Liver (tissue), 10 donors: ENCODE measurements at places on chromosomes 2 and 18. TPM values are rescaled to one million over a fixed set of nuclear protein-coding genes. Genes with fewer than 3 reads are reported as not detected.

- DNase-seq = no peak
These were observed 234.7 kb downstream of the C1D start for GRCh38 chr2:67828066-67828465.

GRCh38 chr2:147696426-147696825 is 148.4 kb upstream of the ACVR2A start:
- no peak for DNase-seq

The ZC3H8 gene
- 7.2 TPM for total RNA-seq

DNA sequence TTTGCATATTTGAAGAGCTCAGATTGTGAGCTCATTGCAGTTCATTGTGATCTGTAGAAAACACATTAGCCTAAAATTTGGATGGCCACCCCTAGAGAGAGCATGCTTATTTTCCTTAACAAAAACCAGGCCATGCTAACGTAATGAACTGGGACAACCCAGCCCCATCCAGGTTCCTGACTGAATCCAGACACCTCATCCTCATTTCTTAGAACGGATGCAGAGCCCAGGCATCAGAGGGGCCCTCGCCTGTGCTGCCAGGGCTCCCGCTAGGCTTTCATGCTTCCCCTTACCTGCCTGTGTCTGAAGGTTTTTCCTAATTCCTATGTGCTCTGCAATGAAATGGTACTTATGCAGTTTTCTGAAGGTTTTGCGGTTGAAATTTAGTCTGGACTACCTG is 171.1 kb downstream of the CCDC102B start:
- DNase-seq = no peak

DNA sequence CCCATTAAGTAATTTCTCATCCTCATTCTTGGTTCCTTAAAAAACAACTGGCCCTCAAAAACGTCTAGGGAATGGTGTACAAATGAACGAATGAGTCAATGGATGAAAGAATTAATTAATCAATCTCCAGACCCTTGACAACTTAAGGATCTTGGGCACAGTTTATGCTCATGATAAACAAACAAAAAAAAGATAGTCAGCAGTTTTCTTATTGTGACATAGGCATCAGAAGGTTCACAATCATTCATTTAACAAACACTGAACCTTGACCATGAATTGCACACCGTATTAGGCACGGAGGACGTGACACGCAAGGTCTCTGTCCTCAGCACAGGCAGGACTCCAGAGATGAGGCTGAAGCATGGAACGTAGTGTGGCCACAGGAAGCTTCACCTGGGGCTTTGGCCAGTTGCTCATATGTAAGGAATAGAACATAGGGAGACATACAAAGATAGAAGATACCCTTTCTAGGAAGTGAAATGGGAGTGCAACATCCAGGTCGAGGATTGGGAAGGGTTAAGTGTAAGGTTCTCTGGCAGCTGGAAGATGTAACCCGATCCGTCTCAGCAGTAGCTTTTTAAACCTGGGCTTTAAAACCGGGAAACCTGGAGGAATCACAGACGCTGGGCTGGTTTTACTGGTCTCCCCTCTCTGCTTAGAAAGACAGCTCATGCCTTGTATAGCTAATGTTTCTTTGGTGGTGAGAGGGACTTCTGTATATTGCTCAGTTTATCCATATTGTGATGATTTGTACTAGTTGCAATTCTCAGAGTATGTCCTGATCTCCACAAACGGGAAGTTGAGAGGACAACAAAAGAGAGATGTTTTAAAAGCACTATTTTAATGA is 8.9 kb upstream of the LTBP1 start:
- no peak for DNase-seq

The PROKR1 gene
- total RNA-seq = not detected

The HMSD gene
- total RNA-seq = 0.28 TPM

DNA sequence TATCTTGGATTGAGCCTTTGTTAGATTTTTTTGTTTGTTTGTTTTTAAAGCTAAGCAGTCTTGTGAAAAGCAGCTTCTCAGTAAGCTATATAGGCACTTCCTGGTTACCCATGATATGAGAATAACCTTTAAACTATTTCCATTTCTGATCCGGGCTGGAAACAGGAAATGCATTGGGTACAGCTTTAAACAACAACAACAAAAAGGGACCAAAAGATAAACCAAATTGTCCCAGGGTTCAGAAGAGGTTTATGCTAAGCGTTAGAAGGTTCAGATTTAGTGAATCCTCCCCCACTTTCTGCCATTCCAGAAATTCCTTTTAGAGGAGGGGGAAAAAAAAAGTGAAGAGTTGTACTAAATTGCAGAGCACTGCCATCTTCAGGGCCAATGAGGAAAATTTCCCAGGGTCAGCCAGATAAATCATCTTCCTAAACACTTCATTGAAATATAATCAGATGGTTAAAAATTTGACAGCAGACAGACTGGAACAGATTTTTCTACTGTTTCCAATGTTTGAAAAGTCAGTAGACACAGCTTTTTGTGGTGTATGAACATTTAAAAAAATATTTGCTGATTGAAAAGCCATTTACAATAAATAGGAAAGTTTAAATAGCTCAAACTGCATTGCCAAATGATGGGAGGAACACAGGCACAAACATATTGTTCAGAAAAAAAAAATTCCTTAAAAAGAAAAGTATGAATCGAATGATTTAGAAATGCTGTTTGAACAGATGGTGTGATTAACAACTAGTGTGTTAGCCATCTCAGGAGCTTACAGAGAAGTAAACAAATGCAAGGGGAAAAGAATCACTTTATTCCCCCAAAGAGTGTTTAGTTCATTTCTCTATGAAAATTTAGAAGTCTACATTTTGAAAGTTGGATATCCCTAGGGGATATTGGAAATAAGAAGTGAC is 189.9 kb upstream of the TANK start:
- DNase-seq = no peak

DNA sequence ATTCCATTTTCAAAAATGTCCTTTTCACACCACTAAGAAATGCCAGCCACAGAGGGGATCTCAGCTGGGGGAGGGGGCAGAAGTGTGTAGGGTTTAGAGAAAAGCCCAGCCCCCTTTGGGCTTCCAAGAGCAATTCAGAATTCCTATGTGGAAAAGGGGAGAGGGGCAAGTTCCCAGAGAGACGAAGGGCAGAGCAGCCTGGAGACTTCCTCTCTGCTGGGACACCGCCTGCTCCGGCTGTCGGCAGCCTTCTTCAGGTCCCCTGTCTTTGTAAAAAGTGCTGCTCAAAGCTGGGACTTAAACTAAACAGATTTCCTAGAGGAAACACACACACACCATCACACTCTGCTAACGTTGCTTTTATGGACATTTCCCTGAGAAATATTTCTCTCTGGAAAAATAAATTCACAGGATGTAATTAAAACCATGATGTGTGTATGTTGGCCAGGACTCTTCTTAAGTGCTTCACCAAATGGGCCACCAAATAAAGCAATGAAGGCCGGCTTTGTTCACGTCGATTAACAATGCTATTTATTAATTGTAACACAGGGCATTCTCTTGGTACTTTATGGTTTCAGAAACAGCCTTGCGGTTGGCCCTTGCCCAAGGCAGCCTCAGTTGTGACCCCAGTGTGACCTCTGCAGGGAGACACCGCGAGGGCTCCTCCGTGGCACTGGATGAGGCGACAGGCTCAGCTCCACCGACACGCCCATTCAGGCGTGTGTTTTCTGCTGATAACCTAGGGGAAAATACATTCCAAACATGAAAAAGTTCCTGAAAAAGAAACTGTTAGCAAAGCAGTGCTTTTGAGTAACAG is 5.6 kb upstream of the ASB1 start:
- peak; percentile 84 for DNase-seq

GRCh38 chr2:102279391-102279735 is 32.0 kb upstream of the IL1RL1 start:
- DNase-seq = no peak

GRCh38 chr2:29983308-29983707 is 61.9 kb upstream of the ALK start:
- DNase-seq = no peak

DNA sequence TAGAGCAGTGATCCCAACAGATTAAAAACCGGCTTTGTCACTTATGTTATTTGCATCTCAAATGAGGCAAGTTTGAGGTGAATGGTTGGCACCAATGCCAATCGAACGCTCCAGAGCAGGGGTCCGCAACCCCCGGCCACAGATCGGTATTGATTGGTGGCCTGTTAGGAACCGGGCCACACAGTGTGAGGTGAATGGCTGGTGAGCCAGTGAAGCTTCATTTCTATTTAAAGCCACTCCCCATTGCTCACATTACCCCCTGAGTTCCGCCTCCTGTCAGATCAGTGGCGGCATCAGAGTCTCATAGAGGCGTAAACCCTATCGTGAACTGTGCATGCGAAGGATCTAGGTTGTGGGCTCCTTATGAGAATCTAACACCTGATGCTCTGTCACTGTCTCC is 132.0 kb downstream of the TMEM182 start:
- no peak for DNase-seq

The AQP12A gene
- not detected for total RNA-seq

The CPO gene
- not detected for total RNA-seq

GRCh38 chr18:46591783-46592391 is 65.1 kb downstream of the LOXHD1 start:
- no peak for DNase-seq

- DNase-seq = no peak
These were observed 236.7 kb downstream of the FHOD3 start for GRCh38 chr18:36534154-36534688.
